ENCODE measurements at places on chromosomes 5 and 9.
A peak's percentile ranks its signal among the peaks of the same experiment; 100 is the strongest.

GRCh38 chr9:109579191-109579948 is 81.3 kb upstream of the PTPN3 start:
- no peak for DNase-seq

- peak; percentile 54 for DNase-seq
These were observed 1.1 kb upstream of the EPB41L4A start for GRCh38 chr5:112419986-112420864.

DNA sequence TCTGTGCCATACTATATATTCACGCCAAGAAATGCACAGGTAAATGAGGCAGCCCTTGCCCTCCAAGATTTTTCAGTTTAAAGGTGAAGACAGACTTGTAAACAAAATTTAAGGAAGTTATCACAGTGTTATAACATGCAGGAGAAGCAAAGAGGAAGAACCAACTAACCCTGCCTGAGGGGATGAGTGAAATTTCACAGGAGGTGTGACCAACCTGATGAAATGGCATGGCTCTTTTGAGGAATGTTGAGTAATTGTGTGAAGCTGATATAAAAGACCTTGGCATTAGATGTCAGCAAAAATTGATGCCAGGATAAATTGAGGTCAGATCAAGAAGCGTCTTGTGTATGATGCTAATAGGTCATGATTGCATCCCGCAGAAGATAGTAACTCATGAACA is 86.5 kb downstream of the HCN1 start:
- DNase-seq: no peak

DNA sequence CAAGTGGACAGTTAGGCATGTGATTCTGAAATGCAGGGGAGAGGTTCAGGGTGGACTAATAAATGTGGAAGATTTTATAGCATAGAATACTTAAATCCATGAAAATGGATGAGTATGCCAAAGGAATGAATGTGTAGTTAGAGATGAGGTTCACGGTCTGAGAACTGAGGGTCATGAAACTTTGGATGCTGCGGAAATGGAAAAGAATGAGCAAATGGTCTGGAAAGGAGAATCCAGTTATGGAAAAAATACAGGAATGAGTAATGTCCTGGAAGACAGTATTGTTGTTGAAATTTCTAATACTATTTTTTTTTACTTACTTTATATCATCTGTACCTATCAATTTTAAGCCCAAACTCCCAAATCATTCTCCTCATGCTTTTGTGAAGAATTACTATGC is 2369.4 kb downstream of the MAT2B start:
- DNase-seq: no peak

- DNase-seq: no peak
These were observed 35.4 kb downstream of the RIGI start for GRCh38 chr9:32490601-32491000.

GRCh38 chr5:50749181-50749580 is 82.7 kb downstream of the PARP8 start:
- DNase-seq: no peak

DNA sequence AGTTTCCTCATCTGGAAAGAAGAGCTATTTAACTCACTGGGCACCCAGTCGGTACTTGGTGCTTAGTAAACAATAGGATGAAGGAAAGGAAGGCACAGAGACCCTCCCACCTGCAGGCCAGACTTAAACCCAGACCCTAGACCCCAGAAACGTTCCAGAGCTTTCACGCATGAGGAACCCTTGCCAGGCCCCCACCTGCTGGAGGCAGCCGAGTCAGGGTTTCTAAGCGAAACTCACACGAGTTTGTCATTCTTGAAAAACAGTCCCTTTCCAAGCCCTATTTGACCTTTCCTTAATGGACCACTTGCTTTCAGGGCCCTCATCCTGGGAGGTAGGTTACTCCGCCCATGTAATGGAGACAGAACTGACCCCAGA is 30.6 kb downstream of the NDUFA8 start:
- no peak for DNase-seq

DNA sequence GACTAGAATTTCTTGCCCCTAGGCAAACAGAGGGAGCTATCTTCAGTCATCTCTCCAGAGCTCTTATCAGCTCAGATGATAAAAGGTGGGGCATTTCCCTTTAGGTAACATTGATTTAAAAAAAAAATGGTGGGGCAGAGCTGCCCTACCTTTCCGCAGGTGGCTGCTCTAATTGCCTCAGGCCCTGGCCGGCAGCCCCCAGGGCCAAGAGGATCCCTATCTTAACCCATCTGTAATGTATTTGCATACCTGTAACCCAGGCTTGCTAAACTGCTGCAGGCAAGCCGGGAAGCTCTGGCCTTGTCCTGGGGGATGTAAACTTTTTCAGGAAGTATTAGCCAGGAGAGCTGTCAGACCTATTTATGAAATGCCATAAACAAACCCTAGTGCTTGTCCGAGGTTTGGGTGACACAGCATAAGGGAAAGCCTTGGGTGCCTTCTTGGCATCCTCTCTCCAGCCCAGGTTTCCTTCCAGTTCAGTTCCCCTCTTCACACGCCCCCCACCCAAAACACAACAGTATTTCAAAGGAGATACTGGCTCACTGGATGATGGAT is 20.9 kb upstream of the ZSWIM6 start:
- DNase-seq: no peak

Measured in activated CD4-positive, alpha-beta T cell treated with anti-CD3 and anti-CD28 coated beads, Interleukin-2, Interleukin-6, amounts not matched to agents 100 ng/mL and 50 ng/mL, durations not matched to agents 16 hours and 8 hours (primary cell).